Stimulated activated CD8-positive, alpha-beta memory T cell treated with anti-CD3 and anti-CD28 coated beads, Interleukin-7, amount 100 ng/mL, for 1 hour (primary cell): ENCODE measurements at places on chromosomes 5 and 9.

- DNase-seq: no peak
Measured at GRCh38 chr5:74019923-74020322, 393.9 kb downstream of the ARHGEF28 start.

GRCh38 chr5:110478895-110479294 lies 247.6 kb downstream of the TMEM232 start:
- DNase-seq: no peak

DNA sequence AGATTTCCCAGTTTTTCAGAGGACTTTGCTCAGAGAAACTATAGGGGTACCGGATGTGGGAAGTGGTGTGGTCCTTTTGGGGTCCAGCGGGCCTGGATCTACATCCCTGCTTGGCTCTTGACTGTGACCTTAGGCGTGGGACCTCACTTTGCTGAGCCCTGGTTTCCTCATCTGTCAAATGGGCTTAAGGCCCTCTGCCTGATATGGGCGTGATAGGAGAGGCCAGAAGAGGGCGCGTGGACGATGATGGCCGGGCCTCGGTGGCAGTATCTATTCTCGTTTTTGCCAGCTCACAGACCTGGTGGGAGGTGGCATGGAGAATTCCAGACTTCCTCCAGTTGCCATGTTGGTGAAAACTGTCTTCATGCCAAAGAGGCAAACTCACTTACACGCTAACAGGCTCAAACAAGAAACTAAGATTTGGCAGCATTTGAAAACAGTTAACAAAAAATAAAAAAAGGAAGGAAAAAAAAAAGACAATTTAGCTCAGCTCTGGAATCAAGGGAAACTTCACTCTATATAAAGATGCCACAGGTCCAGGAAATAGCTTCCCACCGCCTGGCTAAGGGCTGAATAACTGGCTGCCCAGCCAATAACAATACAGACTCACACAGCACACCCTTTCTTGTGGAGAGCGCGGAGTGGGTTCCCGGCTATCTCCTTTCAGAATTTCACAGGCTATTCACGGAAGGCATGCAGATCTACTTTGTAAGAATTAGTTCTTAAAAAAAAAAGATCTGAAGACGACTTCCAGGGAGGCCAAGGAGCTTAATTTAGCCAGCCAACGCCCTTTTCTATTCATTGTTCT lies 1.7 kb downstream of the SH3PXD2B start:
- no peak for DNase-seq

GRCh38 chr9:98445576-98445975 lies 190.1 kb upstream of the TBC1D2 start:
- no peak for DNase-seq

- no peak for DNase-seq
Measured at GRCh38 chr5:177094224-177095087, 7.7 kb downstream of the FGFR4 start.

DNA sequence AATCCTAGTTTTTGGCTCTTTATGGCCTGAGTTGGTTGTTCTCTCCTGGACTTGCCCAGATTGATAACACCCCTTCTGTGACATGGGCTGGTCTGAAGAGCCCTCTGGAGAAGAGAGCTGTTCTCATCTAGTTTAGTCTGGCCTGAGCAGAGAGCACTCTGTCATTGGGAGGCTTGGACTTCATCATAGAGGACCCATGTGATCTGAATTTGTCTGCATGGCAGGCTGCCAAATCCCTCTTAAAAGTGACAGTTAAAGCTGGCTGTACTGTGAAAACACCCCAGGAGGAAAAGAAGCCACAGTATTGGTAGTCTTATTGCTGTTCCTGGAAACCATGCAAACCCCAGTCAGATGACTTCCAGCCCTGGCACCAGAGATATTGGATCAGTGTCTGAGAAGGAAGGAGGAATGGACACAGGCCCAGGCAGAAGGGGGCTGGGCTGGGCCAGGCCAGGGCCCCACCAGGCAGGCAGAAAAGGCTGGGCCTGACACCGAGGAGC lies 3.7 kb upstream of the WDR31 start:
- no peak for DNase-seq

GRCh38 chr9:91274949-91275492 lies 86.7 kb downstream of the AUH start:
- DNase-seq: no peak

GRCh38 chr5:113864437-113864836 lies 350.9 kb downstream of the YTHDC2 start:
- DNase-seq: no peak

DNA sequence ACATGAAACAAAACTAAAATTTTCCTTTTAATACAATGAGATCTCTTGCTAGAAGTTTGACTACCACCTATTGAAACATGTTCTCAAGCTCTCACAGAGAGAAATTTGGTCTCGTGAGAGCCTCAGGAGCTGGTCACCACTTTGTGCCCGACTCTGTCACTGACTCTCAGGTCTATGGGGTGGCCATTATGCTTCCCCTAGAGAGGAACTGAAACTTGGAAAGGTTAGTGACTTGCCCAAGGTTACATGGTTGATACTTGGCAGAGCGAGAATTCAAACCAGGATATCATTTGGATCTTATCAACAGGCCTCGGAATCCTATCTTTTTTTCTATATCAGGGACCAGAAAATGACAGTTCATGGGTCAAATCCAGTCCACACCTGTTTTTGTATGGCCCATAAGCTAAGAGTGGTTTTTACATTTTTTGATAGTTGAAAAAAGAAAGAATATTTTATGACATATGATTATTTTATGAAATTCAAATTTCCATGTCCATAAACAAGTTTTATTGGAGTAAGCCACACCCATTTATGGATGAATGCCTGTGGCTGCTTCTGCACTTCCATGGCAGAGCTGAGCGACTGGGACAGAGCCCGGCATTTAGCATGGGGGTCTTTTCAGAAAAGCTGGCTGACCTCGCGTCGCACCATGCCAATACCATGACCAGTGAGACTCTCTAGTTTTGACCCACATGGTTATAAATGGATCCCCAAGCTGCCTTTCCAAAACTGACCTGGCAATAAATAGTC lies 44.8 kb upstream of the EQTN start:
- no peak for DNase-seq

GRCh38 chr9:91690540-91691249 lies 259.3 kb downstream of the ROR2 start:
- DNase-seq: no peak

- no peak for DNase-seq
Measured at GRCh38 chr9:115034801-115035200, 83.2 kb downstream of the TNC start.

DNA sequence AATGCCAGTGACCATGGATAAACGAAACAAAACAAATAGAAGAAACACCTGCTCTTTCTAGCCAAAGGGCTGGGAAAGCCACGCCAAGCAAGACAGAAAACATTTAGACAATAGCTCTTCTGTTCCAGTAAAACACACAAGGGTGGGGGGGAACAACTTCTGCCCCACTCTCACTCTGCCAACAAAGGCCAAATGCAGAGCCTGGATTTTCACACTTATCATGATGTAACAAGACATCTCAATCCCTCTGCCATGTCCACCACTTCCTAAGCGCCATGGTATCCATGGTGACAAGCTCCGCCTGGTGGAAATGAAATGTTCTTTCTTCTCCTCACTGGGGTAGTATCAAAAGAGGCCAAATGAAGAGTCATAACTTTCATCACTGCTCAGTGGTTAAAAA lies 60.6 kb downstream of the DRD1 start:
- no peak for DNase-seq

DNA sequence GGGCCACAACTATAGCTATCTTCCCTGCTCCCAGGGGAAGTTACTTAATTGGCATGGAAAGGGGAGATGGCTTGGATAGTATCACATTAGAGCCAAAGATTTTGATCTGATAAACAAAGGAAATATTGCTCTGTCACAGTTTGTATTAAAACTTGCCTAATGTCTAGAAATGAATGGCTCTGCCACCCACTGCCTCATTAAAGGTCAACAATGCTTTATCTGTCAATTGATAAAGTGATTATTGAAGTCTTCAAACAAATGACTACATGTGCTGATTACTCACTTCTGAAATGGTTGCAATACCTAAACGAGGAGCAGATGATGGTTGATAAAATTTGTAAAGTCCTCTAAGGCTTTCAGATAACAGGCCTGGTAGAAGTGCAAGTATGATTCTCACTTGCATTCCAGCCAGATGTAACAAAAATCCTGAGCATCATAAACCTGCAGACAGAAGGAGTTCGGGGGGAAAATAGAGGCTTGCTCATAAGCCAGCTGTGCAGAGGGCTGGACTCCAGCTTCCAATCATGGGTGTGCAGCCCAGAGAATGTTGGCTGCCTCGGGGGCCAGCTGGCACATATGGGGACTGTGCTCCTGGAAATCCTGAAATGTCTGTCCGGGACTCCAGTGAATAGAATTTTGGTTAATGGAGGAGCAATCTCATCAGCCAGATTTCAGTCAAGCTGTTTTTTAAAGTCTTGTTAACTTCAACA lies 200.5 kb upstream of the SLC27A6 start:
- DNase-seq: no peak

- no peak for DNase-seq
Measured at GRCh38 chr5:117652036-117652957, 1077.7 kb upstream of the SEMA6A start.

GRCh38 chr9:4826417-4827166 lies 33.8 kb downstream of the RCL1 start:
- DNase-seq: no peak

DNA sequence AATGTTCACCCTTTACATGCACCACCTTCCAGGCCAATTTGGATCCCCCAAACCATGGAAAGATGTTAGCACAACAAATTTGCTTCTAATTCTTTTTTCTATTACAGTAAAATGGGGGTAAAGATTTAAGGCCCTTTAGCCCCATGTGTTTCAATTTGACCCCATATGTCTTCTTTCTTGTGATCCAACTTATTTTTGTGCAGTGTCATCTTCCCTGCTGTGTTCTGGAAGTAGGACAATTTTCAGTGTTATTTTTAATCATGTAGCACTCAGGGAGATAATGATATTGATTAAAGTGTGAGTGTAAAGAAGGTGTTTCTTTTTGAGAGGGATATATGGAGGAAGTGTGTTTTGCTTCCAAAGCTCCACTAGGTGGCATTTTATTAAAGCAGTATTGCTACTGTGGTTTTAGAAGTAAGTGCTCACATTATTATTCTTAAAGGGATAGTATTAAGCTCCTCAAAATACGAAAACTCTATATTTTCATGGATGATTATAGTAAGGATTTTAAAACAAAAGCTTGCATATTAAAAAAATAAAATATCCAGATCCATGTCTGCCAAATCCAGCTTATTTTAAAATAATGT lies 118.7 kb upstream of the ATP10B start:
- no peak for DNase-seq

- DNase-seq: peak; percentile 49
Measured at GRCh38 chr5:177317959-177318377, 6.3 kb upstream of the MXD3 start.

GRCh38 chr5:100731768-100732167 lies 171.3 kb downstream of the ST8SIA4 start:
- DNase-seq: no peak

DNA sequence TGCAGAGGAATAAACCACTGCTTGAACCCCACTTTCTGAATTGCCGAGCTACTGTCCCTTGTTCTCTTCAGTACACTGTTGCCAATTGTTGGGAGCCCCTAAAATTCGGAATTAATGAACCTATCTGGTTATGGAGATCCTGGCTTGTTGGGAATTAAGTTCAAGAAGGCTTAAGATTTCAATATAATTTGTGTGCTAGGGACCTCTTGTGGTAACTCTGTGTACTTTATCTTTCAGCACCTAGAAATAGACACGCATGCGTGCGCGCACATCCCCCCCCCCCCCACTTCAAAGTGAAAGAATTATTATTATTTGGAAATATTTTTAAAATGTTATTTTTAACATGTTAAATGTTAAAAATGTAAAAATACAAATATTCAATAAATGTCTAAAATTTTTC lies 53.3 kb upstream of the FAM169A start:
- DNase-seq: no peak

DNA sequence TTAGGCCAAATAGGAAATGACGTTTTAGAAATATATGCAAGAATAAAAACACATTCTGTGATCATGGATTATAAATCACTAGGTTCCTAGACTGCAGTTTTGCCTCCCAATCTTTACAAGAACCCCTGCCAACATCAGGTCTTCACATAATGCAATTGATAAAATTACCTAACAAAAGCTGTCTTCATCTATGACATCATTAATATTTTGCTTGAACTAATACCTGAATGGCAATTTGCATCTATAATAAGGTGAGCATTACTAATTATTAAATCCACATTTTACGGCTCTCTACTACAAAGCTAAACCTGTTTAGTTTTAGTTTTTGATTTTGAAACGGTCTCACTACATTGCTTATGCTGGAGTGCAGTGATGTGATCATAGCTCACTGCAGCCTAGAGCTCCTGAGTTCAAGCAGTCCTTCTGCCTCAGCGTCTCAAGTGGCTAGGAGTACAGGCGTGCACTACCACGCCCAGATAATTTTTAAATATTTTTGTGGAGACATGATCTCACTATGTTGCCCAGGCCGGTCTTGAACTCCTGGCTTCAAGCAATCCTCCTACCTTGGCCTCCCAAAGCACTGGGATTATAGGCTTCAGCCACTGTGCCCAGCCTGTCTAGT lies 218.0 kb downstream of the MLLT3 start:
- no peak for DNase-seq

- no peak for DNase-seq
Measured at GRCh38 chr9:109780453-109781033, 545 bp downstream of the PALM2AKAP2 start.

DNA sequence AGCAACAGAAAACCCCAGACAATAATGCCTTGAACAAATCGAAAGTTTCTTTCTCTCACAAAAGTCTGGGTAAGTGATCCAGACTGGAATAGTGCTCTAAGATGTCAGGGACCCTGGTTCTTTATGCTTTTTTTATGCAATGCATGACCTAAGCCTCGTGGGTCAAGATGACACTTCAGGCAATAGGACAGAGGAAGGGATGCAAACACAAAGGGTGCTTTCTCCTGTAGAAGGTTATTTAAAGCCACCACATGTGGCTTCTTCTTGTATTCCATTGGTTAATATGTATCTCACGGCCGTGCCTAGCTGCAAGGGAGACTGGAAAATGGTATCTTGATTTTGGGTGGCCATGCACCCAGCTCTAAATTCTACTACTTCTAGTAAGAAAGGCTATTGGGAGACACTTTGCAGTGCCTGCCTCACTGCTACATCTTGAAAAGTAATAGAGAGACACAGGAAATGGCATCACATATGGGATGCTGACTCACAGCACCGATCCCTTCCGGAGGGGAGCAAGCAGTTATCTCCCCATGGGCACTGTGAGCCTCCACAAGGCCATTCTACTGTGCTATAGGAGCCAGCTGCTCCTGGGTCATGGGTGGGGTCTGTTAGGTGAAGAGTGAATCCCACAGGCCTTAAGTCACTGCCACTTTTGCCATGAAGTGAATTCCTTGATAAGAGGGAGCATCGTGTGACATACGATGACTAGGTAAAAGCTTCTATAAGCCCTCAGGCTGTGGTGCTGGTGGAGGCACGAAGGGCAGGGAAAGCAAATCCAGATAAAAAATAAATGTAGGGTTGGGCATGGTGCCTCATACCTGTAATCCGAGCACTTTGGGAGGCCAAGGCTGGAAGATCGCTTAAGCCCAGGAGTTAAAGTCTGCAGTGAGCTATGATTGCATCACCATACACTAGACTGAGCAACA lies 32.5 kb upstream of the RAB14 start:
- DNase-seq: no peak
